Left colon (tissue), 2 donors: ENCODE measurements at places on chromosomes 4 and X. TPM values are rescaled to one million over a fixed set of nuclear protein-coding genes. Genes with fewer than 3 reads are reported as not detected.

GRCh38 chr4:142271832-142272231 lies 574.3 kb downstream of the INPP4B start:
- no peak for DNase-seq

DNA sequence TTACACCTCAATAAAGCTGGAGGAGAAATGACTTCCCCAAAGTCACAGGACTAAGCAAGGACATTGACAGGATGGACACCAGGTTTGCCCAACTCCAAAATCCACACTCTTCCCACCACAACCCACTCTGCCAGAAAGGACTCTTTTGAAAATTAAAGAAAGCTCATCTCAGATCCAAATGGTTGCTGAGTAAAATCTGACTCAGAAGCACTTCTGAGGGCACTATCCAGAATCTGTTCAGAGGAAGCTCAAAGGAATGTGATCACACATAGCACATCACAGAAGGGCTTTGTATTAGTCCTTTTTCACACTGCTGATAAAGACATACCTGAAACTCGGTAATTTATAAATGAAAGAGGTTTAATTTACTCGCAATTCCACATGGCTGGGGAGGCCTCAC lies 155.5 kb downstream of the RAB28 start:
- no peak for DNase-seq

BTK gene
- total RNA-seq = 5.4 TPM

DNA sequence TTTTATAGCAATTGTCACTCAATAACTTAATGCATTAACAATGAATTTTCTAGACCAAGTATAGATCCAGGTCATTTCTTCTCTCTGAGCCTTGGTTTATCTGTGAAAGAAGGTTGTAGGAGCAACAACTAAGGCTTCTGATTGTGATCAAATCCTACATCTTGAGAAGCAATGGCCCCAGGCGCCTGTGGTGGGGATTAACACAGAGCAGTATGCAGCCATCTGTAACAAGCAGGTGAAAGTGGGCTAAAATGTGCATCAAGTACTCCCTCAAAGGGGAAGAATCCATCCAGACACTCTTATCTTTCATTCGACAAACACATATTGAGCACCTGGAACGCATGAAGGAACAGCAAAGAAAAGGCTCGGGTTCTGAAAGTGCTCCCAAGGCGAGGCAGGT lies 19.1 kb upstream of the SETD7 start:
- no peak for DNase-seq

- no peak for DNase-seq
Measured at GRCh38 chr4:8688041-8688907, 95.7 kb downstream of the CPZ start.

- peak; percentile 41 for DNase-seq
Measured at GRCh38 chr4:128285085-128285997, 2.3 kb downstream of the PGRMC2 start.

- DNase-seq = no peak
Measured at GRCh38 chrX:17682259-17682658, 55.0 kb upstream of the SCML1 start.

DNA sequence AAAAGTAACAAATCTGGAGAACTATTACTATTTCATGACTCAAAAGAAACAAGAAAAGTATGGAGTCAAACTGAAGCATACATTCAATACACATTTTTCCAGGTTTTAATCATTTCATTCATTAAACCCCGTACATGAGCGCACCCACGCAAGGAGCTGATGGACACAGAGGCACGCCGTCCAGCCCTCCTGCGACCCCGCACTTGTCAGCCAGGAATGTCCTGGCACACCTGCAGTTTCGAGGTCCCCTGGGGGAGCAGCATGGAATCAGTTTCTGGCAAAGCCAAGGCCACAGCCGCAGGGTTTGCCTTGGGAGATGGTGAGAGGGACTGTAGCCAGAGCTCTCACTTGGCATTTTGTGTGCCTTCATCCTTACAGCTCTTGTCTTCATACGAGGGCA lies 12.8 kb upstream of the SLC2A9 start:
- DNase-seq = no peak

NDNF gene
- 9.2 TPM for total RNA-seq

CT55 gene
- not detected for total RNA-seq

GRCh38 chrX:46319750-46320149 lies 225.5 kb downstream of the ZNF674 start:
- no peak for DNase-seq

DNA sequence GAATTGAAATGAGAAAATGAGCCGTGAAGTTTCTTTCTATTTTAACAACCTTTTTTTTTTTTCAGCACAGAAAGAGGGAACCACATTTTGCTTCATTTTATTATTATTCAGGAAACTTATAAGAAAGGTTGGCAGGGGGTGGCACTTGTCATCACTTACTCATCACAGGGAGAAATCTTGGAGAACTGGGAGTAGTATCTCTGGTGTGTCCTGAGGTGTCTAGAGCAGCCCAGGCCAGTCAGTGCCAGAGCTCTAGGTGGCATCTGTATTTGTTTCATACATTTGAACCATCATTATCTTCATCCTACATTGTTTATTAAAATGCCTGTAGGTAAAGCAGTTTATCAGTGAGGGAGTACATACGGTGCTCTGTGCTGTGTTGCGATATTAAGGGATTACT lies 43.8 kb upstream of the ARHGAP24 start:
- DNase-seq = no peak

KLB gene
- 2.3 TPM for total RNA-seq

LRCH2 gene
- total RNA-seq = 2.2 TPM

JADE1 gene
- 8.4 TPM for total RNA-seq

GRCh38 chr4:79764120-79764519 lies 308.9 kb downstream of the ANTXR2 start:
- DNase-seq = no peak

FAM90A26 gene
- not detected for total RNA-seq

DNA sequence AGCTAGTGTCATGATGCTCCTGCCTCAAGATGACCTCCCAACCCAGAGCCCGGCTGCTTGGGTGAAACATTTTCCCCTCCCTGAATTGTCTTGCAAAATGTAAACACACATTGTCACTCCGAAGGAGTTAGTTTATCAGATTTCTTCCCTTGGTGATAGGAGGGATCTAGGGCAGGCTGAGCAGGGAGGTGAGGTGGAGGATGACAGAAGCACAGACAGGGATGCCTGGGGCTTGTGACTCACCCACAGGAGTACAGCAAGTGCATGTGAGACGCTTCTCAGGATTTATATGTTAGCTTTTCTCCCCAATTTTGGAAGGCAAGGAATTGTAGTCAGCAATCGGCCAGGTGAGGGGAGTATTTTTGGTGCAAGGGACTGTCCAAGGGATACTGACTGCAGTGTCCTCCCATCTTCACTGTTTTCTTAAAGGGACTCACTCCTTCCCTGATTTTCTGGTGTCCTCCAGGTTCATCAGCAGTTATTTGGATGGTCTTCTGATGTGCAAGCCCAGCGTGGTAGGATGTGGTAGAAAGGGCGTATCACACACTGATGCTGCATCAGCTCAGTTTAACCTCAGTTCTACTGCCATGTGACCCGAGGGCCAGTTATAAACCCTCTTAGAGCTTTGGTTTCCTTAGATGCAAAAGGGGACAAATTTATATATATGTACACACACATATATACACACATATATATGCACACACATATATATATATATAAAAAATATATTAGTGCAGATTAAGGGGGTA lies 46.2 kb upstream of the IGFBP7 start:
- no peak for DNase-seq

DNA sequence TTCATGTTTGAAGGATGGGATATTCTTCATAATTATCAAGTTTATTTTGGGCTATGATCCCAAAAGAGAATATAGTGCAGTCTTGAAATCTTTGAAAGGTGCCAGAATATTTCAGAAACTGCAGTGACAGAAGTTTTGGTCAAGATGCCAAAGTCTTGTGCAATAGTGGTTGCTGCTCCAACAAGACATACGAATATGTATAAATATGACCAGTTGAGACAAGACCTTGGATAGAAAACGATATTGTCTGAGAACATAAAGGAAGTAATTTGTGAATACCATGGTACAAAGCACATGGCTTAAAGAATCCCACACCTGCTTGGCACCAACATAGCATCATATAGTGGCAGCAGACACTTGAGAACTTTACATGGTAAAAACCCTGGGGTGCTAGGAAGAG lies 48.6 kb upstream of the AMELX start:
- no peak for DNase-seq

DNA sequence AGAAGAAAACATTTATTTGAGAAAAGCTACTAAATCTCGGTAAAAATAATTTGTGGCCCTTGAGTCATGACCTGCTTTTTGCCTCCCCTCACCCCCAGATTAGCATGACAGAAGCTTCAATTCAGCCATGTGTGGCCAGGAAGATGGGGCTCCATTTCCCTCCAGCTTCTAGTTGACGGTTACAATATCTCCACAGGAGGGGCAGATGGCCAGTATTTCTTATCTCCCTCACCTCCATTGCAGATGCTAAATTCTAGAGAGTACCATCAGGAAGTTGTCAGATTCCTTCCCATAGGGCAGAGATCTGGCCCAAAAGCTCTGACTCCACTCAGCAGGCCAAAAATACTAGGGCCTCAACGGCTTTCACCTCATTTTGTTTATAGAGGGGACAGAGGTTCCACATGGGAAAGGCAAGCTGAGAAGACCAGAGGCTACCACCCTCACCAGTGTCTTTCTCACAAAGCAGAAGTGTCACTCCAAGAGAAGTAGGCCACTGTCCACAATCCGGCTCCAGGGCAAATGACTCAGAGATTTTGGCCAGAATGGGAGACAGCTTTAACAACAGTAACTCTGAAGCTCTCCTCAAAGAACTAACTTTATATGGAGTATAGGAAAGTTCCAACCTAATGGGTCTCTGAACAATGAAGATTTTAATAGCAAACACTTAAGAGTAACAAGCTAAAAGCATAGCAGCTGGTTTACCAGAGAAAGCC lies 108.3 kb downstream of the TBC1D19 start:
- no peak for DNase-seq

DNA sequence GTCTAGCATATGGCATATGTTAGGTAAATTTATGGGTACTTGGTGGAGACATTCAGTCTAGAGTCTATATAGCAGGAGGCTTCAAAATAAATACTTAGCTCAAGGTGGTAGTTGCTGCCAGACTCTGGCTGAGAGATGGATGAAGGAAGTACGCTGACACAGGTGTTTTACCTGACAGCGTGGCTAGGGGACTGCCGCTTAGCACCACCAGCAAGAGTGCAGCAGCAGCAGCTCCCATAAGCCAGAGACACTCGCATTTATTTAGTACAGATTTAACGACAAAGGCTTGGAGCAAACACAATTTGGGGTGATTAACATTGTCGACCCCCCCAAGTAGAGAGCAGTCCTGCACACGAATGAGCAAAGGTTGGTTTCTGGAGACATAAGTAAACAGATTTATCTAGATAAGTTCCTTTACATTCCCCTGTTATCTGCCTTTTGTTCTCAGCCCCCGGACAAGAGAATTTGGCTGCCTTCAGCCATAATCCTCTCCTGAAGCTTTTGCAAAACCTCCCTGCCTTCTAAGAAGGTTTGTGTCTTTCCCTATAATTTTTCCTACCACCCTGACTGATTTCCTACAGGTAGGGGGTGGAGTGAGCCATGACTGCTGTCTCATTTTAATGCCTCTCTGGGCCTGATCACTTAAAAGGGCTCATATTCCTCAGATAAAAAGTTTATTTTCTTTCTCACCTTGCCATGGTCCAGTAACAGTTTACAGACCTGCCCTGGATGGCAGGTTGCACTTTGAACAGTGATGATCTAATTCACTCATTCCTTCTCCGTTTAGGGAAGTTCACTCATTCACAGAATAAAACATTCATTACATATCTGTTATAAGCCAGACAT lies 64.6 kb downstream of the RHOH start:
- DNase-seq = no peak

- DNase-seq = no peak
Measured at GRCh38 chrX:11267425-11267824, 25.8 kb upstream of the AMELX start.

GRCh38 chr4:54386693-54387092 lies 157.6 kb downstream of the PDGFRA start:
- no peak for DNase-seq

STAP1 gene
- total RNA-seq = 0.24 TPM

GRCh38 chr4:37220685-37221084 lies 23.9 kb upstream of the NWD2 start:
- no peak for DNase-seq

- no peak for DNase-seq
Measured at GRCh38 chr4:135732448-135732847, 1530.9 kb upstream of the PABPC4L start.

DNA sequence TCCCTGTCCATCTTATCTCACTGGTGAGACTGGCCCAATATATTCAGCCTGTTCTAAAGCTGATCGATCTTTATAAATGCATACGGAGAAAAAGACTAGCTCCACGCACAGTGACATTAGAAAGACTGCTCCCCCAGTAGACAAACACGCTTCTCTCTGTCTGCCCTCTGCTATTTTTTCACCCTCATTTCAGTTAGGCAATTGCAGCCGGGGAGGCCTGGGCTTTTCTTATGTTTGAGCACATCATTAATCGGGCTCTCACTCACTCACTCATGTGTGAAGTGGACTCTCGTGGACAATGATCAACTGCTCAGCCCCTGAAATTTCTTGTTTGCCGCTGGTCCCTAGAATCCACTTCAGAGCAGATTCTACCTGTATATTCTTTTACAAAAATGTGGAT lies 824.7 kb upstream of the TENM3 start:
- DNase-seq = no peak

DNA sequence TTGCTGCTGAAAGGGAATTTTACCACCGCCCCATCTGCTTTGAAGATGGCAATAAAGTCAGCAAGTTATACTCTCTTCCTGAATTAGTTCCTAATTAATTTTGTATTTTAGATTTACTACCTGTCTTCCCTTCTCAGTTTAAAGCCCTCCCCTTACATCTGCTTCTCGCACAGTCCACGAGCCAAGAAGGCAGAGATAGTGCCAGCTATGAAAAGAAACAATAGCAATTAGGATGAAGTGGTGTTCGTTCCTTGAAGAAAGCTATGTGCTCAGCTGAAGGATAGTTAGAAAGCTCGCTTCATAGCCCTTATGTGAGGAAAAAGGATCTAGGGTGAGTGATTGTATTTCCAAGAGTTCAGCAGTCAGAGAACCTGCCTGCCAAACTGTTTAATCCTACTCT lies 1678.8 kb upstream of the TENM3 start:
- DNase-seq = no peak

- DNase-seq = no peak
Measured at GRCh38 chr4:91596718-91597117, 707.0 kb upstream of the GRID2 start.

DNA sequence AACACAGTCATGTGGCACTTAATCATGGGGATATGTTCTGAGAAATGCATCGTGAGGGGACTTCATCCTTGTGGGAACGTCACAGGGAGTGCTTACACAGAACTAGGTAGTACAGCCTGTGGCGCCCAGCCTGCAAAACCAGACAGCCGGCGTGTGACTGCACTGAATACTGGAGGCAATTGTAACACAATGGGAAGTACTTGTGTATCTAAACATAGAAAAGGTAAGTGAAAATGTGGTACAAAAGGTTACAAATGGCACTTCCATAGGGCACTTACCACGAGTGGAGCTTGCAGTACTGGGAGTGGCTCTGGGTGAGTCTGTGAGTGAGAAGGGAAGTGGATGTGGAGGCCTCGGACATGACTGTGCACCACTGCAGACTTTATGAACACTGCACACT lies 5.2 kb downstream of the TLR3 start:
- no peak for DNase-seq

- DNase-seq = no peak
Measured at GRCh38 chrX:136600059-136600458, 47.9 kb upstream of the CD40LG start.

GRCh38 chrX:104165894-104166734 lies at the start of gene FAM199X:
Gene FAM199X (plus strand): TSS chrX:104166453. CDS start chrX:104166786, 333 bp downstream.
- peak; percentile 87 for DNase-seq

GRCh38 chr4:122329876-122330565 lies 48.8 kb upstream of the ADAD1 start:
- no peak for DNase-seq

SPP1 gene
- 3.7 TPM for total RNA-seq

- no peak for DNase-seq
Measured at GRCh38 chr4:133394971-133395627, 246.0 kb downstream of the PCDH10 start.
